ENCODE measurements at places on chromosomes 2 and 18.
A peak's percentile ranks its signal among the peaks of the same experiment; 100 is the strongest.

GRCh38 chr2:21939967-21940366 lies 816.2 kb downstream of the TDRD15 start:
- no peak for DNase-seq

DNA sequence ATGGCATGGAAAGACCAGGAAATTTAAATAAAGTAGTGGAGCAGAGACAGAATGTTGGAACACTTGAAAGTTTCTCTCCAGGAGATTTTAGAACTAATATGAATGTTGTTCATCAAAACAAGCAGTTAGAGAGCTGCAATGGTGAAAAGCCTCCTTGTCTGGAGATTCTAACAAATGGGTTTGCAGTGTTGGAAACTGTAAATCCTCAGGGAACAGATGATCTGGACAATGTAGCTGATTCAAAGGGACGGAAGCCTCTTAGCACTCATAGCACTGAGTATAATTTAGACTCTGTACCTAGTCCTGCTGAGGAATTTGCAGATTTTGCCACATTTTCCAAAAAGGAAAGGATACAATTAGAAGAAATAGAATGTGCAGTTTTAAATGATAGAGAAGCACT lies 27.7 kb downstream of the AFTPH start:
- DNase-seq = no peak

DNA sequence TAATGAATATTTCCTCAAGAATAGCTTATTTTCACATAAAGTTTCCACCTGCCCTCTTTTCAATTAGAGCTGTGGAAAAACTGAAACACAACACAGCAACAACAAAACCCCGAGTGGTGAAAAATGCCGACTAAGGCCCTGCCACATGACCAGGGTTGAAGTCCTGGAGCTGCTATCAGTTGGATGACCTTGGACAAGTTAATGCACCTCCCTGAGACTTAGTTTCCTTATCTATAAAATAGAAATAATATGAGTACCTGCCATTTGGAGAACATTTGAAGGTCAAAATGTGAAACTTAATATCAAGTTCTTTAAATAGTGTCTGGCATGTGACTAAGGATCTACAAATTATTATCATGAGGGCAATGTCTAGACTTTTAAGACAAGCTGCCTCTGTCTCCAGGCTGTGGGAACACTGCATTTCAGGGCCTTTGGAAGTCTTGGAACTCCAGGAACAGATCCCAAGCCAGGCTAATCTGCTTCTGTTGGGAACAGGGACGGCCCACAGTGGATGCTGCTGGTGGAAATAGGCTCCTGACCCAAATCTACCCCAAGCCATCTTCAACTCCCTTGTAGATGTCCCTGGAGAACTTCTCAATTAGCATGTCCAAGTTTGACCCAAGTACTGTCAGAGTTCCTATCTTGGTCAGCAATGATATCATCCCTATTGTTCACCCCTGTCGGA lies 42.0 kb upstream of the TRIB2 start:
- no peak for DNase-seq

DNA sequence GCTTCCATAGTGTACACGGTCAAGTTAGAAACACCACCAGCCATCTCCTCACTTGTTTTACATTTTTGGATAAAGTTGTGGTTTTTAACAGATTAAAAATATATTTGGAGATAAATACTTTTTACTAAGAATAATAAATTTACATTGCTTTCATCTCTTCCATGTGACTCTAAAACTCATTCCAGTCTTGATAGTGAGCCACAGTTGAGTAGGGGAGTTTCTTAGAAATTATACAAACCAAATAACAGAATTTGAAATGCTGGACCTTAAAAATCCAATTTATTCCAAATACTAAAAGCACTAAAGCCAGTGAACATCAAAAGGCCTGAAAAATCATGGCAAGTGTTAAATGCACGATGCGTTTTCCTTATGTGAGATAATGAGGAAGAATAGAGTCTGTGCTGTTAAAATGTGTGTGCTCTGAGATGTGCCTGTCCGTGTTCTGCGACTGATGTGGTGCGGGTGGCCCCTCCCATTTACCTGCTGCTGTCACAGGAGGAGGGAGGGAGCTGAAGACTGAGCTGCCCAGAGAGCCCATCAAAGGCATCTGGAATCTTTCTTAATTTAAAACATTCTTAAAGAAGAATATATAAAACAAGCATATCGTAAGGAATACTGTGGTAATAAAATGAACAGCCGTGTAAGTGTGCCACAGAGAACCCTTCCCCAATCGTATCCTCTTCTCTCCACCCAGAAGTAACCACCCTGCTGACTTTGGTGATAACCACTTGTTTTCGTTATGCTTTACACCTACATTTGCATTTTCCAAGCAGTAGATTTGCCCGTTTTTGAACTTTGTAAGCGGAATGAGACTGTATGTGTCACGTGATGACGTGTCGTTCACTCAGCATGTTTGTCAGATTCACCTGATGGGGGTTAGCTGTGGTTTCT lies 57.0 kb upstream of the TXNDC2 start:
- no peak for DNase-seq

DNA sequence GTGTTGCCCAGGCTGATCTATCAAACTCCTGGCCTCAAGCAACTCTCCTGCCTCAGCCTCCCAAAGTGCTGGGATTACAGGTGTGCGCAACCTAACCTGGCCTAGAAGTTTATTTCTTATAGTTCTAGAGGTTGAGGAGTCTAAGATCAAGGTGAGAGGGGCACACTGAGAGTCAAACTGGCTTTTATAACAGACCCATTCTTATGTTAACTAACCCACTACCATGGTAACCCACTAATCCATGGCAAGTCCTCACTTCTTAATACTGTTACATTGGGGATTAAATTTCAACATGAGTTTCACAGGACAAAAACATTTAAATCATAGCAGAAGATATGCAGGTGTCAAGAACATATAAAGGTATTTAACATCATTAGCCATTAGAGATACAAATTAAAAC lies 50.6 kb downstream of the MDH1 start:
- no peak for DNase-seq

GRCh38 chr18:3401669-3402620 lies 48.0 kb upstream of the TGIF1 start:
- no peak for DNase-seq

DNA sequence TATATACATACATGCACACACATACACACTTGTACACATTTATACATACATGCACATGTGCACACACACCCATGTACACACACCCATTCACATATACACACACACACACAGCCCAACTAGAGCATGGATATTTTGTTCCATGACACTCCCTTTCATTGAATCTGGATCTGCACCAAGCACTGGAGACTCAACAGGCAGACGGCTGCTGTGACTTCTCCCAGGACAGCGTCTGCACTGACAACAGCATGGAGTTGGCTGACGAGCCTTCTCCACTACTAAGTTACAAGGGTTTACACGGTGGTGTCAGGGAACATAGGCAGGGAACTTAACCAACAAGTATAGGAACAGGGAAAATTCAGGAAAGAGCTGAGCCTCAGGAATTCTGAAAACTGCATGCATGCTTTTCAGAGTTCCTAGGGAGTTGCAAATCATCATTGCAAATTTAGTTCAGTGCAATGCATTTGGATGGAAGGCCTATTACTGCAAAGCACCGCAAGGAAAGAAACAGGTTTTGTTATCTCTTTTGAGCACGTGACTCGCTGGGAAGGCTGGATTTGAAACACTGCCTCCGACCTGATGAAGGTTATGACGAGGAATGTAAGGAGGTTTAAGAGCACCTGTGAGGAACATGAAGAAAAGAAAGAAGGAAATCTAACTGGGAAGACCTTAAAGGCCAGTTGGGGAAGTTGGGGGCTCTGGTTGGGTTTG lies 35.9 kb downstream of the TMEM18 start:
- DNase-seq = peak; percentile 7

DNA sequence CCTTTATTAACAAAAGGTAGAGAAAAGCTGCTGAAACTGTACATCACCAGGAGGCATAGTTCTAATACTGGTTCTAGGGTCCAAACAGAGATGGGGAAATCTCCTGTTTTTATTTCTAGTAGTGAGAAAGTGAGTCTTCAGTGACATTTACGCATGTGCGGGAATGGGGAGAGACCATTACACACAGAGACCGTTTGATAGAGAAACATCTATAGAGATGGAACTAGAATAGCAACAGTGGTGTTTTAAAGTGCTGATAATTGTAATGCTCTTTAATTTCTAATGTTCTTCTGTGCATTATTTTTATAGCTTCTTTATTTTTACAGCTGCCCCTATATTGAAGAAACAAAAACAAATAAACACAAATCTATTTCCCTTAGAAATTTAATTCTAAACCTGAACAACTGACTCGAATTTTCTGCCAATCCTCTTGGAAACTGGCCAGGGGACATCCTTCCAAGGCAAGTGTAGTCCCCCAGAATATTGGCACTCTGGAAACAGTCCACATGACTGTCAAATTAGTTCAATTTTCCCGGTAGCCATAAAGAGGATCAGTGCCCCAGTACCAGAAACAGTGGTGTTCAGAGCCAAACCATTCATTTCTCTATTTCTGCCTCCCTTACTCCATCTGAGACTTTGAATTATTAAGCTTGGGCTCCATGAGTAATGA lies 260.9 kb downstream of the ICOS start:
- no peak for DNase-seq

- no peak for DNase-seq
These were observed 51.5 kb downstream of the NCK2 start for GRCh38 chr2:105796131-105796638.

- no peak for DNase-seq
These were observed 5.0 kb upstream of the CNGA3 start for GRCh38 chr2:98341241-98341640.

GRCh38 chr2:203578759-203579643 lies 43.9 kb upstream of the RAPH1 start:
- DNase-seq = peak; percentile 100

DNA sequence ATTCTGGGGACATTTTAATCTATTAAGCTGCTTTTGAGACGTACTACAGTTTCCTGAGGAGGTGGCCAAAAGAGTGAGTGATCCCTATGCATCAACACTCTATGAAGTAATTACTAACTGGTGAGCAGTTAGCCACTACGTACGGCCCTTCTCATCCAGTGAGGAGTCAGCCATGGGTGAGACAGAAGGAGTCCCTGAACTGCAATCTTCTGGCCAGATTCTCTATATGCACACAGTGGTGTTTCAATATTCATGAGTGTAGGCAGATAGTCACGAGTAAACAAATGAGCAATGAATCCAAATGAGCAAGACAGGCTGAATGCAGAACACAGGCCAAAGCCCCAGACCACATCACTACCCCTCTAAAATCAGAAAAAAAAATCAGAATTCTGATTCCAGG lies 29.8 kb upstream of the TMEM214 start:
- no peak for DNase-seq

GRCh38 chr2:118320658-118321057 lies 232.4 kb downstream of the INSIG2 start:
- no peak for DNase-seq

DNA sequence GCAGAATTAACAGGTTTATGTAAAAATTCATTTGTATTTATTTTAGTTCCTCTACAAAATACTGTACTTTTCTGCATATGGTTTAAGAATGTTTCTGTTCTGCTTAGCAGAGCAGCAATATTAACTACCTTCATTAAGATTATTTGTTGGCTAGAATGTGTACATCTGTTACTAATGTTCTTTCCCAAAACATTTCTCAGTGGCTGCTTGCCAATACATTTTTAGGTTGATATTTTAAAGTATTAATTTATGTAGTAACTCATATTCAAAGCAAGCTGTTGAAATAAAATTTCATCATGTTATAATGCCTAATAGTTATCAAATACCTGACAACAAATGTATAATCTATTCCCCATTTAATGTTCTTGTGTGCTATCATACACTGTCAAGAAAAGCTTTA lies 40.3 kb downstream of the PRKD3 start:
- no peak for DNase-seq

GRCh38 chr2:181672255-181673008 lies 7.9 kb downstream of the NEUROD1 start:
- DNase-seq = no peak

DNA sequence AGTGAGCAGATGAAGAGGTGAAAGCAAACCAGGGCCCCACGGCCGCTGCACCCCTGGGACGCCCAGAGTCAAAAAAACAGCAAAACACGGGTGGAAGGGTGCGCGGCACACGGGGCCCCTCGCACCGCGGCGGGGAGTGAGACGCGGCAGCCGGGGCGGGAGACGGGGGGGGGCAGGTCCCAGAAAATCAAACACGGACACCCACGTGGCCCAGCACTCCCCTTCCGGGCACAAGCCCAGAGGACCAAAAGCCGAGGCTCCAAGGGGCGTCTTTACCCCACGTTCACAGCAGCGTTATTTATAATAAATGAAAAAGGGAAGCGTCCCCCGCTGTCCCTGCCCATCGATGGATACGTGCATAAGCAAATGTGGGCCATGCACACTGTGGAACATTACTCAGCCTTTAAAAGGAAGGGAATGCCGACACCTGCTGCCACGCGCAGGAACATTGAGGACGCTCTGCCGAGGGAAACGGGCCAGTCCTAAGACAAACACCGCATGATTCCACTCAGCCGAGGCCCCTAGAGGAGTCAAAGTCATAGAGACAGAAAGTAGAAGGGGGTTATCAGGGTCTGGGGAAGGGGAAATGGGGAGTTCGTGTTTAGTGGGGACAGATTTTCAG lies 677 bp upstream of the COPS9 start:
- DNase-seq = no peak

DNA sequence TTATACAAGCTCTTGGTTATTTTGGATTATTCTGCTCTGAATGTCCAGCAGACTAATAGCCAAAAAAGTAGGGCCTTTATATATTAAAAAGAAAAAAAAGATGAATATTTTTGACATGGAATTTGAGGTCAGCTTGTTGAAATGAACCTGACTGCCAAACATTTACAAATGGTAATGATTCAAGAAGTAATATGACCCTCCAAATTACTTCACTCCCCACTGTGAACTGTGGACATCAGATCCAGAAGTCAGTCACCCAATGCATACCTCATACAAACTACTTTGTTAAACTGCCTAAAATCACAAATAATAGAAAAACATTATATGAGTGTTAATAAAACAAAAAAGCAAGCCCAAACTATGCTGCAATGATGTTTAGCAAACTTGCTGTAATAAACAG lies 10.0 kb downstream of the EPG5 start:
- DNase-seq = no peak

GRCh38 chr18:7870855-7871254 lies 303.7 kb downstream of the PTPRM start:
- peak; percentile 38 for DNase-seq

- no peak for DNase-seq
These were observed at the start of gene TET3 for GRCh38 chr2:73984203-73984921. TET3 (plus strand) TSS chr2:73984910; CDS start chr2:73986404, 1,494 bp downstream.

- DNase-seq = peak; percentile 93
These were observed 76.1 kb downstream of the THADA start for GRCh38 chr2:43519643-43520221.

Measured in bronchial epithelial cell (primary cell).